Stimulated activated CD4-positive, alpha-beta T cell treated with anti-CD3 and anti-CD28 coated beads, Interleukin-4, amount 100 ng/mL, for 48 hours (primary cell): ENCODE measurements at places on chromosomes 16 and 17.

GRCh38 chr17:75561927-75562603, 25.5 kb upstream of the MYO15B start:
- DNase-seq = no peak

GRCh38 chr17:72151565-72152386, 31.0 kb downstream of the SOX9 start:
- no peak for DNase-seq

- DNase-seq = peak; percentile 66
Observed at GRCh38 chr17:8991514-8992285, 26.2 kb upstream of the PIK3R5 start.

DNA sequence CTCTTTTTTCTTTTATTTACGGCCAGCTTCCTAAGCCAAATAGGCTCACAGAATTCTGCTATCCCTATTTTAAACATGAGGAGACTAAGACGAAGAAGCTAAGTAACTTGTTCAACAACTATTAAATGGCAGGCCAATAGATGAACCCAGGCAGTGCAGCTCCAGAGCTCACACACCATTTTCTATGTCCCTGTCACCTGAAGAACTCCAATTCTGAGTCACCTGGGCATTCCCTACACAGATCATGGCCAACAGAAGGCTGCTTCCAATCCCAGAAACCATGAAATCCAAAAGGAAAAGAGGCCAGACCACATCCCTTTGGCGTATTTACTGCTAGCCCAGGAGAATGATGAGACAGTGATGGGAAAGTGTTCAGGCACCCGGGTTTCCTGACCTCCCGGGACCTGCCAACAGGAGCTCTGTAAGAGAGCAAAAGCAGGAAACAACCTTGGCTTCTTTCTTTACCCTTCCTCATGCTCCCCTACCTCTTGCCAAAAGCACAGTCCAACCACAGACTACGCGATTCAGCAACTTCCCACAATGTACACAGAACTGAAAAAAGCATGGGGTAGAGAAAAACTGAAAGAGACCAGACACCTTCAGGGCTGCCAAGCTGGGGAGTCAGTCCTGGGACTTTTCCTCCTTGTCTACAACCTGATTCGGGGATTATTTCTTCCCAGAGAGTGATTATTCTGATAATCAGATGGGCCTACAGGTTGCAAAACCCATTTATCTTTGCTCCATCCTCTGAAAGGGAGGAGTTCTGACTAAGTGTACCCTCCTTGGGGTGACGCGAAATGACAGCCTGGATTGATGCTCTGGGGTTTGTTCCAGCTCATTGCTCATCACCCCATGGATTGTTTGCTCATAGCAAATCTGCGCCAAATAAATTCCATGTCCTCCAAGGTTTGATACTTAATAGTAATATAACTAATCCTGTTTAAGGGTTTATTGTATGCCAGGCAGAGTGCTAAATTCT, 47.8 kb upstream of the HAS3 start:
- DNase-seq = no peak

DNA sequence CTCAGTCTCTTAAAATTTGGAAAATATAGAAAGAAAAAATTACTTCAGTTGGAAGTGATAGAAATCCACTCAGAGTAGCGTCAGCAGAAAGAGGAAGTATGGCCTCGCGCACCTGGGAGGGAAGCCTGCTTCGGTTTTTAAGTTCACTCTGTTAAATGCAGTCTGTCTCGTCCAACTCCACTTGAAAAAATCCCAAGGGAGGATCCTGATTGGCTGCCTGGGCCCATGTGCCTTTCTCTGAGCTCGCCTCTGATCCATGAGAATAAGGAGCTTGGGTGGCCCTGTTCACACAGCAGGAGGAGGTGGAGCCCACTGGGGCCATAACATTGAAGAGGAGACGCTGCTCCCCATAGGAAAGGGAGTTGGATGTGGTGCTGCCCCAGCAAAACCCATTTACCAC, 40.7 kb downstream of the DNAJA2 start:
- DNase-seq = no peak

GRCh38 chr17:77106874-77107358, 33.9 kb upstream of the SEC14L1 start:
- no peak for DNase-seq

GRCh38 chr17:82939621-82940135, 99.9 kb upstream of the ZNF750 start:
- DNase-seq = no peak
